Activated naive CD4-positive, alpha-beta T cell (primary cell): ENCODE measurements at places on chromosomes 2 and 18.

DNA sequence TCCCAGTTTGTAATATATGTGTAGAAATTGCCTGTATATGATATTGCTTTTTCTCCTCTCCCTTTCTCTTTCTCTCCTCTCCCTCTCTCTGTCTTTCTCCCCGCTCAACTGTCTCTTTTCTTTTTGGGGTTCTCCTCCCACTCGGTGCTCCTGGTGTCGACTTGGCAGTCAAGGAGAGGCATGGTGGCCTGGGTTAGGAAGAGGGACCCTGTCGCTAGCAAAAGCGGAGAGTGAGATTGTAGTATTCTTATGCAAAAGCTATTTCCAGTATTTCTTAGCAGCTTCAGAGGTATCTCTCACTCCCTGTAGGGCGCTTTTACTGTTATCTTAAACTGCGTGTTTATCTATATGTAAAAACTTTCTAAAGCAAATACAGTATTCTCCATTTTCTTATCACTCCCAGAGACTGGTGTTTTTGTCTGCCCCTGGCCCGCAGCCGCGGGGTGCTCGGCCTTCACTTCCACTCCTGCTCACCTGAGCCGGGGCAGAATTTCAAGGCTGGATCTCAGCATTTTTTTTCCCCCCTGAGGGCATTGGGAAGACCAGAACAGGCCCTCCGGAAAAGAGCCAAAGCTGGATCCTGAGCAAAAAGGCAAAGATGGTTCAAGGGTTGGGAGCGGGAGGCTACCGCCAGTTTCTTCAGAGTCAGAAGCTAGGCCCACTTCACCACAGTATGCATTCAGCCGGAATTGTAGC lies 4.3 kb downstream of the SIX3 start:
- DNase-seq = no peak

- no peak for DNase-seq
These were observed 20.8 kb downstream of the CRIM1 start for GRCh38 chr2:36376319-36376765.

GRCh38 chr2:228847684-228848083 lies 423.4 kb downstream of the PID1 start:
- DNase-seq = no peak

DNA sequence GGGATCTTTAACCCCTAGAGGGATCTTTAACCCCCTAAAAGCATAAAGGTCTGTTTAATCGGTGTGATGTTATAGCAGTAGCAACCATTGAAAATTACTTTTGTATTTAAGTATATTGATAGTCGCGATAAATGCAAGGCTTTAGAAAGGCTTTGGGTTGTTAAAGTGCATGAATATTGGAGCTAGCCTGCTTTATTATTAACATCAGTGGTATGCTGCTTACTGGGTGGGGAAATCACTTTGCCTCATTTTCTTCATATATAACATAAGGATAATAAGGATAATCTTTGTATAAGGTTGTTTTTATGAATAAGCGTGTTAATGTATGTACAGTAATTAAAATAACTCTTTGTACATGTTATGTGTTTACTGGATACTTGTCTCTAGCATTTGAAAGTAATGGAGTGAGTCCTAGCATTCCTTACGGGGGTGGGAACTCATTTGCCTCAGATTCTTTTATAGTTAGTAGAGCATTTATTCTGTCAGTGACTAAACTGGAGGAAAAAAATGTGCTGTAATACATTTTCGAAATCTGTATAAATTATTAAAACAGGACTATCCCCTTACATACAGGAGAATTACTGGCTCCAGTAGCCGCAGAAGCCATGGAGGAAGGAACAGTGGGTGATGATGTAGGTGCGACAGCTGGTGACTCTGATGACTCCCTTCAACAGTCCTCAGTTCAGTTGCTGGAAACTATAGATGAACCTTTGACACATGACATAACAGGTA lies 122.2 kb downstream of the BIRC6 start:
- no peak for DNase-seq

DNA sequence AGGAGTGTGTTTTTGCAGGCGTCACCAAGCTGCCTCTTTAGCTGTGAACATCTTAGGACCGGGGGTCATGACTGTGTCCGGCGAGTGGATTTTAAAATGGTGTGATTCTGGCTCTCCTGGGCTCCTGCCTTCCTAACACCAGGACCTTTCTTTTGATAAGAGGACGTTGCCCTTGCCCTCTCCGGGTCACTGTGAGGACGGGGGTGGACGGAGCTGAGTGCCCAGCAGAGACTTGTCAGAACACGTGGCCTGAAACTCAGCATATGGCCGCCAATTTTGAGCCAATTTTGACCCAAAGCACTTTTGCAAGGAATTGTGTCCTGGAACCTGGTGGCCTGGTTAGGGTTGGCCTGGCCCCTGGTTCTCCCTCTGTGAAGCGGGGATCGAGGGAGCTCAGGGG lies 40.2 kb downstream of the RTP5 start:
- DNase-seq = no peak

DNA sequence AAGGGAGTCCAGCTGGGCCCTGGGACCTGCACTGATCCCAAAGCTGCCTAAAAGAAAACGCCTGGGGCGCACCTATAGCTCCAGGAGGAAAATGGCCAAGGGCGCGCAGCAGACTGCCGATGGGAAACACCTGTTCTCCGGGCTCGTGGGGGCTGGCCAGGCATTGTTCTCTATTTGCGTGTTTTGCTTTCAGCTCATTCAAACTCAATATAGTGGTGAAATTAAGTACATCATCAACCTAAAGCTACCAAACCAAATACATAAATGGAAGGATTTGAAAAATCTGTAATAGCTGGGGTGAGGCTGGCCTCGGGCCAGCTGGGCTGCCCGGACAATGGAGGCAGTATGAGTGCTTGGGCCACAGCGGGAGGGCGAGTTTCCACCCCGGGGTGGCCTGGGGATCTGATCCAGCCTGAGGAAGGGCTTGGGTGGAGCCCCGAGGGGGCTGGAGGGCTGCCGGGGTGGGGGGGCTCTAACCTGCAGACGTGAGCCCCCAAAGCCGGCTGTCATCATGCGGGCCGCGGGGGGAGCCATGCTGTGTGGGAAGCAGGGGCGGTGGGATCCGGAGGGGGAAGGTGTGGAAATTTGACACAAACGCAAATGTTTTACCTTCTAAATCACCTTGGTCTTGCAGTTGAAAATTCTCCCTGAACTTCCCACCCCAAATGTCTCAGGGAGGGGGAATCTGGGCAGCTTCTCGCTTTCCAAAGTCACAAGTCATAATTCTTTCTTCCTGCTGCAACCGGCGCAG lies 77.6 kb downstream of the ASB1 start:
- DNase-seq = no peak

GRCh38 chr2:11677136-11678055 lies 7.4 kb upstream of the NTSR2 start:
- no peak for DNase-seq

DNA sequence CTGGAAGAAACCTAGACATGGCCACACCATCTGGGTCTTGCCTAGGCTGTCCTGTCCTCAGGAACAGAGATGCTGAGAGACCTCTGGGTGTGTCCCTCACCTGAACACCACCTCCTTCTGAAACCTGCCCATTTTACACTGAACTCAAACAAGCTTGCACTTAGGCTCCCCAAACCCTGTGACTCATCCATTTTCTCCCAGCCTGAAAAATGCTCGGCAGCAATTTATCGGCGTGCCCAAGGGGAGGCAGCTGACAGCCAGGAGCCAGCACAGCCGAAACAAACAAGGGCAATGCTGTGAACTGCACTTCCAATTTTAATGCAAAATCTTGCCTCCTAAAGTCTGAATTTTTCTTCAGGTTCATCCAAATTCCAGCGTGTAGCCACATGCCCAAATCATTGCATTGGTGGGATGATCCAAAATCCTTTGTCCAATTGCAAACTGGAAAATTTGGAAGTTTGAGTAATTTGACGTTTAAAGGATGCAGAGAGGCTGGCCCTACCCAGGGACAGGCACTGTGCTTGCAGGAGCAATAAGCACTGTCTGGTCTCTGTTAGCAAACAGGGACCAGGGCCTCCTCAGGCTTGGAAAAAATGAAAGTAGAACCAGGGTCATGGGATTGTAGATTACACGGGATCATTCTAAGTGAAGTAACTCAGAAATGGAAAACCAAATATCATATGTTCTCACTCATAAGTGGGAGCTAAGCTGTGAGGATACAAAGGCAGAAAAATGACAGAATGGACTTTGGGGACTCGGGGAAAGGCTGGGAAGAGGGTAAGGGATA lies 67.7 kb downstream of the GALNT14 start:
- DNase-seq = no peak

- no peak for DNase-seq
These were observed 14.8 kb upstream of the PROC start for GRCh38 chr2:127403460-127403859.

DNA sequence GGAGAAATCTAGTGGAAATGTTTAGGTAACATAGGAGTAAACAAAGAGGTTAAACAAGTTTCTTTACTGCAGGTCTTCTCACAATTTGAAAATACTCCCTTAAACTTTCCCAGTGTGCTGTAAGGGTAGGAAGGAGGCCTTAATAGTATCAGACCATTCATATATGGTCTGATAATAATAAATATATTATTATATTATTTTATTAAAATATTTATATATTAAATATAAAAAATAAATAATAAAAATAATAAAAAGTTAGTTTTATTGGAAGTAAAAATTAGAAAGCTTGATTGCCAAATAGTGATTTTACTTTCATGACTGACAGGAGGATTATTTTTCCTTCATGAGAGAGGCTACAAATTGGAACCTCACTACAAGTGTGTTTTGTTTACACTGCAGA lies 7.1 kb downstream of the NOSTRIN start:
- DNase-seq = no peak

DNA sequence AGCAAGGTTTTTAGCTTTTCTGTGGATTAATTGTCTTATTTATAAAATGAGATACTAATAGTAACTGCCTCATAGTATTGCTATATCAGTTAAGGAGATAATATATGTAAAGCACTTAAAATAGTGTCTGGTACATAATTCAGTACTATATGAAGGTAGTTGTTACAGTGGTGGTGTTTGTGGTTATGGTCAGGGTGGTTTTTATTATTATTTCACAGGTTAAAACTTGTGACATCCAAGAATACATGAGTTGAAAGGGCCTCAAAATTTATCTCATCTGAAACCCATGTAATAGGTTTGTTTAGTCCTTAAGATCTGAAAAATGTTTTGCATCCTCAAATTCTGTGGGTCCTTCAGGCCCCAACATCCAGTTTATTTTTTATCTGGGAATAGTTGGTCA lies 369.5 kb upstream of the LRATD1 start:
- DNase-seq = no peak

DNA sequence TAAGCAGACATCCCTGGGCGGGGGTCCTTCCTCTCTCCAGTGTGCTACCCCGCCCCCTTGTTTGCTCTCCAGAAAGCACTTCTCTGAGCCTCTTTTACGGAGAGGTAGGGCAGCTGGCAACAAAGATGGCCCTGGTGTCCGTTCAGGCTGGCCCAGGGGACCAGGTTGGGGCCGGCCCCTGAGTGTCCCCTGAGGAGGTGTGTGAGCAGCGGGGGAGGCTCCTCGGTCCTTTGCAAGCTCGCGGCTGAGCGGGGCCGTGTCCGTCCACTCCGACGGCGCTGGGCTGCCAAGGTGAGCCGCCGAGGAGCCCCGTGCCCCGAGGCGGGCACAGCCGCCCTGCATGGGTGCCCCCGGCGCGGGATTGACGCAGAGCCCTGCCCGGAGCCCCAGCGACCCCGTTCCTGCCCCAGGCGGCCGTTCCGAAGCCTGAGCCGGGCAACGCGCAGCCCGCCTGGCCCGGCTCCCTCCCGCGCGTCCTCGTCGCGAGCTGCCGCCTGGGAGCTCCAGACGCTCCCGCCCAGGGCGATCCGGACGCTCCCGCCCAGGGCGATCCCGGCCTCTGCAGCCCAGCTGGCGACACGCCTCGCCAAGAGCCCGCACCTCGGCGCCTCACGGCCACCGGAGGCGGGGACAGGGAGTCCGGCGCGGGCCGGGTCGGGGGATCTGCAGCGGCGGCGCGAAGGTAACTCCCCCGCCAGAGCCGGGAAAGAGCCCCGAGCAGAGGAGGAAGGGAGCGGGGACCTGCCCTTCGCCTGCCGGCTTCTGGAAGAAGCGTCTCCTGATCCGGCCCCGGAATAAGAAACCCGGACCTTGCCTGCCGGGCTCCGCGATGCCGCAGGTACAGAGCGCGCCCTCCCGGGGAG lies at the start of gene PROKR1:
PROKR1 (plus strand) TSS at position 569 of the 863 bp plus-strand sequence. CDS start 2,243 bp downstream, outside the sequence.
- no peak for DNase-seq

GRCh38 chr18:10020171-10020570 lies 106.4 kb downstream of the VAPA start:
- no peak for DNase-seq

DNA sequence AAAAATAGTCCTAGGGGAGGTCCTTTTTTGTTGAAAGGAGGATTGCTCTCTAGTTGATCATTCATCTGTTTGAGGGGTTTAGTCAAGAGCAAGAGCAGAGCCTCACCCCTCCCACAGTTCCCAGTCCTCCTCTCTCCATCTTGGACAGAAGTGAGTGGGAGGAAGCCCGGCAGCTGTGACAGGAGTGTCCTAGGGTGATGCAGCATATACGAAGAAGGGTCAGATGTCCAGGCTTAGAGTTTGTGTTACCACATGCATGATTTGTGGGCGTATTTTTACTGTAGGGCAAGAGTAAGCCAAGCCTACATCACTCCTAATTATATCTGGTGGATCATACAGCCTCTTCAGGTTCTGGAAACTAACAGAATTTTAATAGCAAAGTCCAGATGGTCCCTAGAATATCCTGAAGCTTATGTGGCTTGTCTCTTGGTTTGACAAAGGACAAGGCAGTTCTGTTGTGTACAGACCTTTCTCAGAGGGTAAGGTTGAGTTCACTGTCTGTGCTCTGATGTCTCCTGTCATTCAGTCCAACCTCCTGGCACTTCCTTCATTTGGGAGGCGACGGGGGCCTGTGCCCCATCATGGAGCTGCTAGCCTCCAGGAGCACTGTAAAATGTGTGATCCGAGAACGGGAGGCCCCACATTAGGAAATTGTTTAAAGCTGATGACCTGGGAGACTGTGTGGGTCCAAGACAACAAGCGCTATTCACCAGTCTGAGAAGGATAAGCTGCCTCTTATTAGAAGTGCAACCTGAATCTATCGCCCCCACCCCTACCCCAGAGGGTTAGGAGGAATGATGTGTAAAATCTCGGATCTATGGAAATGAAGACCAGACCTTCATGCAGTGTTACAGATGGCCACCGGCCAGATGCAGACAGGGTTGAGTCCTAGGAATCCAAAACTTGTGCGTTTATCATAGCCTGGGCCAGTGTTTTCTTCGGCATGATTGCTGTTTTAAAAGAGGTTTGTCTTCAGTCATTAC lies 6.9 kb downstream of the CEP68 start:
- DNase-seq = no peak

DNA sequence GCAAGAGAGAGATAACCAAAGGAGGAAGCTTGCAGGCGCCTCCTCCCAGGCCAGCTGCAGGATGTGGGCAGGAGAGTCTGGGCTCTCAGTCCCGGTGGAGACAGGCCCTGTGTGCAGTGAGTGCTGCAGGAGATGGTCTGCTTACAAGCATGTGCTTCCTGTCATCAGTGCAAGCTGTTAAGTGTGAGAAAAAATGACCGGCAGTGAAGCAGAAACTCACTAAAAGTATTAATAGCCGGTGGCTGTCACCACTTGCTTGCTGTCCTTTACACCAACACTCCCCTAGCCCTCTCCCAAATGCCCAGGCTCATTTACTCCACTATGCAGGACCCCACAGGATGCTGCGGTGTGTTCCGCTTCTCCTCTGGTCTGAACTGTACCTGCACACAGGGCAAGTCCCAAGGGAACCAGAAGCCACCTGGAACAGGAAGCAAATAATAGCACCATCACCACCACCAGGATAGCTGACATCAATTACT lies 435.6 kb upstream of the HS6ST1 start:
- no peak for DNase-seq

- DNase-seq = no peak
These were observed 17.3 kb upstream of the TRIM43 start for GRCh38 chr2:95574506-95574905.

- no peak for DNase-seq
These were observed 38.4 kb downstream of the PAX8 start for GRCh38 chr2:113240150-113240914.

GRCh38 chr2:178592655-178593054 lies 112.4 kb downstream of the PLEKHA3 start:
- no peak for DNase-seq
